Substantia nigra (tissue), 51 donors: ENCODE measurements at places on chromosomes 3 and 15.
A peak's percentile ranks its signal among the peaks of the same experiment; 100 is the strongest.

- DNase-seq = peak; percentile 28
Measured at GRCh38 chr3:142279965-142280590, 54.7 kb upstream of the GK5 start.

- DNase-seq = no peak
Measured at GRCh38 chr3:107850681-107851080, 240.2 kb downstream of the CD47 start.

DNA sequence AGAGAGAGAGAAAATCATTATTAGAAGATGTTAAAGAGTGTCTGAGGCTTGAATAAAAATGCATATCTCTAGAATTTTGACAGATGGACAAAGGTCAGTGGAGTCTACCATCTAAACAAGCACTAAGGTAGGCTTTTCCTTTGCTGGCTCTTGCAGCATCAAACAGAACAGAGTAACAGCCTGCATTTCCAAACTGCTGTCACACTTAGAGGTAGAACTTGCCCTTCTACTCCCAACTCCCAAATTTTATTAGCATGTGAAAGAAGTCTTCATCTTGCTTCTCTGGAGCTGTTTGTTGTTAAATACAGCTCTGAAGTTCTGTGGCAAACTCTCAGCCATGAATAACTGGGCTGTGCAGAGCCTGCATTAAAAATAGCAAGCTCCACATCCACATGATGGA is 4.1 kb upstream of the MB21D2 start:
- DNase-seq = no peak

GRCh38 chr3:158165141-158165655 is 55.3 kb downstream of the RSRC1 start:
- DNase-seq = no peak

DNA sequence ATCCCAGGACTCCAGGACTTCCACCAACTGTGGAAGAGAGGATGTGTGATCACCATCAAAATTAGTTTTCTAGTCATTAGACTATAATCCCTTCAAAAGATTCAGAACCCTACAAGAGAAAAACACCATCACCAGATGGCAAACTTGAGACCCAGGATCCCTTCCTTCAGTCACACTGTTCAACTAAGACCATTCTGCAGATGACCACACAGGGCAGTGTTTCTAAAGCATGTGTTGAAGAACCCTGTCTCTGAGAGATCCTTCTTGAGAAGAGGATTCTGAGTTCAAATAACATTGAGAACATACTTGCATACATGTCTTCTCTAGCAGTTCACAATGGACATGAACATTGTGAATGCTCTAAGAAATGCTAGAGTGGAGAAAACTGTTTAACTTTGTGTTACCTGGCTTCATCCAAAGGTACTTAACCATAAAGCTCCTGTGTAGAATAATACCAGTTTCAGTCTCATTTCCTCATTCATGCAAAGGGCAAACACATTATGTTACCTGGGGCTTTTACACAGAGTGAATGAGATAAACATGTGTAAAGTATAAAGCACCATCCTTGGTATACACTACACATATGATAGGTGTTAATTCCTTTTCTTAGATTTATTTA is 2.4 kb upstream of the ADGRG7 start:
- no peak for DNase-seq

DNA sequence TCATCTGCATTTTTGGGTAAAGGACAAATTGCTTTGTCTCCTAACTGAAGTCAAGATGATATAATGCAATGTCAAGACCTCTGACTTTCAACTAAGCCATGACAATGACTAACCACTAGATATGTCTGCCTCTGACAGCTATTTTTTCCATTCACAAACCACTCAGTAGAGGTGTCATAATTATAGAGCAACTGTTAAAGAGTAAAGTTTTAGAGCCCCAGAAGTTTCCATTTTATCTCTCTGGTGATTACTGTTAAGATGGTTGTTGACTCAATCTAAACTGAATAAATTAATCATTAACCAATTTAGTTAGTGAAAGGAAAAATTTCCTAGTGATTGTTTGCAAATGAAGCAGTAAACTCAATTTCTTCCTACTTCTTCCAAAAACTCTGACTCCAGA is 779.9 kb downstream of the GRM7 start:
- no peak for DNase-seq

- no peak for DNase-seq
Measured at GRCh38 chr3:8765528-8765927, 3.9 kb downstream of the OXTR start.

DNA sequence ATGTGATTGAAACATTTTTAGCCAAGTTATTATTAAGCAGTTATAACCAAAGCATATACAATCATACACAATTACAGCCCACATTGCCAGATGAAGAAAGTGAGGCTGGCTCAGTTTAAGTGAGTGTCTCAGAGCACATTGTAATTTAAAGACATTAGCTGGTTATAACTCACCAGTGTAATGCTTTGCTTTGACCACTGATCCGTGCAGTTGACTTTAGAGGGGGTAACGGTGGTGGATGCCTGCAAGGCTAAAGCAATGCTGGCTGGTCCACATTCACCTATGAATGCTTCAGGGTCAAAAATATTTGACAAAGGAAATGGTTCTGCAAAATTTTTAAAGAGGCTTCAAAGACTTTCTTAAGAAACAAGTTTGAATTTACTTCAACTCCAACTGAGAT is 1.2 kb downstream of the C3orf85 start:
- DNase-seq = no peak

DNA sequence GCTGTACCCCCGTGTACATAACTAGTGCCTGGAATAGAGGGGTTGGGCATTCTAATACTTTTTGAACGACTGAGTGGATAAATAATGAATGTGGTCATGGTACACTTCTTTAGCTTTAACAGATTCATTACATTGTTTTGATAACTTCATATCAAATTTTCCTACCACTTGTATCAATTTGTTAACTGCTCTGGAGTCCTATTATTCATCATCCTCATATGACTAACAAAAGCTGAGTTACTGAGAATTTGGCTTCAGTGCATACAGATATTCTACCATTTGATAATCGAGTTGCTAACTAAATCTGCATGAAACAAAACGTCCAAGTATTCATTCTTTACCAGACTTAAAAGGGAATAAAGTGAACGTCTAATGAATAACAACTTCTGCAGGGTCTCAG is 31.7 kb downstream of the FRMD5 start:
- no peak for DNase-seq

GRCh38 chr3:89628856-89629670 is 521.6 kb downstream of the EPHA3 start:
- no peak for DNase-seq

GRCh38 chr3:194129581-194130133 is 6.3 kb upstream of the HES1 start:
- DNase-seq = no peak

- DNase-seq = peak; percentile 14
Measured at GRCh38 chr3:23991683-23992628, 46.9 kb downstream of the NR1D2 start.

DNA sequence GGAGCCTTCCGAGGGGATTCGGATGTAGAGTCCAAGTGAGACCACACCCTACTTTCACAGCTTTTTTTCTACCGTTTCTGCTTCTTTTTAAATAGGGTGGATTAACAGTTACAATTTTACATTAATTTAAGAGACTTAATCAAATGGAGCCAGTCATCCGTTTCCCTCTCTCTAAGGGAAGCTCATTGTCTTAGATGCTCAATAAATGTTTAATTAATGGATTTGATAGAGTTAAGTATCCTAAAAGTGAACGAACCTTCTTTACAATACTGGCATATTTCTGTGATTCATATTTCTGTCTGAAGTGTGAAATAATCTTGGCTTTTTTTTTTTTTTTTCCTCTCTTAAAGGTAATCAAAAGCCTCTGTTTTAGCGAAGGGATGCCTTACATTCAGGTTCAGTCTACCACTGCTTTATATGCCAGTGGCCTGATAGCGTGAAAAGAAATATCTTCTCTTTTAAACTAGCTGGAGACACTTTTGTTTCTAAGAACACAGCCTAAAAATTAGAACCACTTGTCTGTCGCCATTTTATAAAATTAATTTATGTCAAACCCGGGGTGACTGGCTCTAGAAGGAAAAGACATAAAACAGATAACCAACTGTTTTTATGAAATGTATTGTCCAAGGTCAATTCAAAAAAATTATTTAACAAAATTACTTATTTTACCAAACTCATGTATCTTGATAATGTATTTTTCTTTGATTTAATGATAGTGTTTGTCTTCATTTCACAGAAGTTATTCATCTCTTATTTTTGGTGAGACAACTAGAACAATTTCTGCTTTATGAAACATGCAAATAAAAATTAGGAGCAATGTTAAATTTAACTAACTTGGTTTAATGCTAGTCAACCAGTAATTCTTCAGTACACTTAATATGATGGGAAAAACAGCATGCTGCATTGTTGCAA is 2.5 kb upstream of the CTNNB1 start:
- DNase-seq = no peak

- no peak for DNase-seq
Measured at GRCh38 chr3:104368760-104369159, 997.9 kb upstream of the ALCAM start.

- no peak for DNase-seq
Measured at GRCh38 chr15:63027646-63028045, 14.9 kb upstream of the TPM1 start.

DNA sequence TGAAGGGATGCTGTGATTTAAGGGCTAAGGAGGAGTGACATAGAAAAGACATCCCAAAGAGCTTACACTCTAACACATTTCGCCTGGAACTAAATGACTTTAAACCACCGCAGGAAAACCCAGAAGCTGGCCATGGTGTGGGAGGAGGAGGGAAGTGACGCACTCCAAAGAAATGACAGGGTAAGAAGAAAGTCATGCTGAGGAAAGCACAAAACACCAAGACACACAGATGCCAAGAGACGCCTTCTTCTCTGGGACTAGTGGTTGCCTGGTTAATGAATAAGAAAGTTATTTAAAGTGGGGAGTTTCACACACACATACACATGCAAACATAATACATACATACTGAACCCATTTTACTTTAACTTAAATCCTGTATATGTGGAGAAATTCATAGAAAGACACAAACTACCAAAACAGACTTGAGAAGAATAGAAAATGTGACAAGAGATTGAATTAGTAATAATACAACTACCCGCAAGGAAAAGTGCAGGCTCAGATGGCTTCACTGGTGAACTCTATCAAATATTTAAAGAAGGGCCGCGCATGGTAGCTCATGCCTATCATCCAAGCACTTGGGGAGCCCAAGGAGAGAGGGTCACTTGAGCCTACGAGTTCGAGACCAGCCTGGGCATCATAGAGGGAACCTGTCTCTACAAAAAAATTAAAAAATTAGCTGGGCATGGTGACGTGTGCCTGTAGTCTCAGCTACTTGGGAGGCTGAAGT is 125.5 kb downstream of the NSMCE3 start:
- DNase-seq = no peak

DNA sequence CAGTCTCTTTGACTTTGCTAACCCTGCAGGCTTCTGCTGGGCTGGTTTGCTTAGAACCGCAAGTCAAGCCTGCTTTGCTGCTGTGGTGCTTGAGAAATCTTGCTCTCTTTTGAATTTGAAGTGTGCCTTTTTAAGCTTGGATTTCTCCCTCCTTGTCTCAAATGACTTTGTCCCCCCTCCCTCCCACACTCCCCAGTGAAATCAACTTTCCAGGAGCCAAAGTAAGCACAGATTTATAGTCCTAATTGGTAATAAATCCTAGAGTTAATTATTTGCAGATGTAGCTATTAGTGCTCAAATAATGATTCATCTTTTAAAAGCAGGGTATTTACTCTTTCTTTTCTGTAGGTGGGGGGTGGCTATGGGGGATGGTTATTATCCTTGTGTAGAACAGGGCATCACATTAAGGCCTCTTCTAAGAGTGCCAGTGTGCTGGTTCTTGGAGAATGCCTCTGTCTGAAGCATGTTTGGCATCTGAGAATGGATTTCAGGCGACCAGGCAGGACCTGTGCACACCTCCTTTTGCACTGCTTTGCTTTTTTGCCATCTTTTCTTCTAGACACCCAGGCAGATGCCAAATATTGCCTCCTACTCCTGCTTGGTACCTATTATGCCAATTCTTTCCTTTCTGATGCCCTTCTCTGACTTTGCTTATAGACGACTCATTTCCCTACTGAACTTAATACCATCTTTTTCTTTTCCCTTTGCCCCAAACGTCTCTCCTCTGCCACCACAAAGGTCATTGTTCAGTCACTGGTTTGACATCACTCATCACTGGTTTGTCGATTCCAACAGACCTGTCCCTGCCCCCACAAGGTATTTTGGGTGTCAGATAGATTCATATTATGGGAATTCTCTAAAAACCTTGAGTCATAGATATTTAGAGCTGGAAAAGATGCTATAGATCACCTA is 50.7 kb downstream of the CLDN11 start:
- no peak for DNase-seq

- DNase-seq = no peak
Measured at GRCh38 chr3:149095487-149095886, 9.2 kb upstream of the HLTF start.

- no peak for DNase-seq
Measured at GRCh38 chr15:87943626-87944025, 312.9 kb downstream of the NTRK3 start.

DNA sequence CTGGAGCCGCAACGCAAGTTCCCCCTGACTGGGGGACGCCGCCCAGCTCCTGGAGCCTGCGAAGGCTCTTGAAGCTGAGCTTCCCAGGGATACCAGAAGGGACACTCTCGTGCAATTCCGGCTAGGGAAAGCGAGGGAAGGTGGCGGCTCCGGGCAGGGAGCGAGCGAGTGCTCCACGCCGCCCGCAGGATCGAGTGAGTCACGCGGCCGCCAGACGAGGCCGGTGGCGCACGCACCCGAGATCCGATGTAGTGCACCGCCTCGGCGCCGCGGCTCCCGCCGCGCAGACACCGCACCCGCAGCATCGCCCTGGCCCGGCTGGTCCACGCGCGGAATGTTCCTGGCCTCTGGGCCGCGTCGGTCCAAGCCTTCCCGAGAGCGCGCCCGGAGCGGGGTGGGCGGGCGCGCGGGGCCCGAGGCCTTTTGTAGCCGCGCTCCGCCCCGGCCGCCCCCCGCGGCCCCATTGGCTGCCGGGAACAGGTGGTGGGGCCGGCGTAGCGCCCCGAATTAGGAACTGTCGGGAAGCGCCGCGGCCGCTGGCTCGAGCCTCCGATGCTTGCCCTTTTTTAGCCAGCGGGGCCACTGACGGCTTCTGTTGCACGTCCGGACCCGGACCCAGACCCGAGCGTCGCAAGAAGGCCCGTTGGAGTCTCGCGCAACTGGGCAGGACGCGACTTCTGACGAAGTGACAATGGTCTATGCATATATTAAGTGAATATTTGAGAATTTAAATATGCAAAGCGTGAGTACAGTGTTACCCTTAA is at the start of gene GATM:
GATM (minus strand) TSS at position 396 of the 764 bp plus-strand sequence; CDS start at position 305, 91 bp downstream.
- DNase-seq = peak; percentile 82

DNA sequence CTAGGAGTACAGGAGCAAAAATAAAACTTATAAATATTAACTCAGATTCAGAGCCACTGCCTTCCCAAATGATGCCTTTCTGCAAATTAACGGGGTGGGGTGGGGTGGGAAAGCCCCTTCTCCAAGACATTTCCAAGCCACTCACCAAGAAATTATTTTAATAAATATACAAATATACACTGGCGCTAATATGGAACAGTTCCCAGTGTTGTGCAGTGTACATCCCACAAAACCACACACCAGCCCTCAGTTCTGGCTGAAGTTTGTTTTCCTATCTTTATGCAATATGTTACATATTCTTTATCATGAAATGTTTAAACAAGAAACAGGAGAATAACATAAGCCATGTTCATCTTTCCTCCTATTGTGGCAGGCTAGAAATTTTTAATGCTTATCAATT is 53.0 kb upstream of the GYG1 start:
- DNase-seq = no peak
